ENCODE measurements at places on chromosomes 1 and 21. TPM values are rescaled to one million over a fixed set of nuclear protein-coding genes. Genes with fewer than 3 reads are reported as not detected.

DNA sequence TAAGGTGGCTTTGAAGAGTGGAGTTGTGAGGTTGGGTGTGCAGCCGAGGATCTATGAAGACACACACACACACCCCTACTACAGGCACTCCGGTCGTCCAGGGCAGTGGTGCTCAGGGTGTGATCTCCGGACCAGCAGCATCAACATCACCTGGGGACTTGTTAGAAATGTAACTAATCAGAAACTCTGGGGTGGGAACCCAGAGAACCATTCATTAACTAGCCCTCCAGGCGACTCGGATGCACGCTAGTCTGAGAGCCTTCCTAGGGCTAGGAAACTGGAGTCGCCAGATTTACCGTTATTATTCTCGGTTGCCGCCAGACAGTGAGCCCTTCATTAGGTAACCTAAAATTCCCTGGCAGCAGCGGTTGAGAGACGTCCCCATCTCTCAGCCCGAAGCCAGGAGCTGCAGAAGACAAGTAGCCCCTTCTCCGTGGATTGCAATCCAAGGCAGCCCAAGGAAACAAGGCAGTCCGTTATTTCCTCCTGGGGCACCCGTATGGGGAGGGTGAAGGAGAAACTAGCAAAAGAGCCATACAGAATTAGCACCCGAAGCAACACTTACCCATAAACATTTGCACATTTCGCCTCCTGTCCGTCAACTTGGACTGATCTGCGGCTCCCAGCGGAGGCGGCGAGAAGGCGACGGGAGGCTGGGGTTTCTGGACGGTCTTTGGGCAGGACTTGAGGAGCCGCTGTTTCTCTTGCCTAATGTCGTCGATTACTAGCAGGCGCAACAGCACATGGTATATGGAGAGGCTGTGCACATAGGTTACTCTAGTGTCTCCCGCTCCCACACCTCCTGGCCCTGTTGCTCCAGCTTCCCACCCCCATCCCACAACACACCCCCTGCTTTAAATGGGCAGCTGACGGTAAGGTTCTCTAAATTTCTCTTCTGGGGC is 2.9 kb upstream of the CCN1 start:
- no peaks in the 10 kb centered on the region for H3K36me3 ChIP-seq
- DNase-seq, result peak; percentile 38
- no peak overlapping the region for H3K27ac ChIP-seq
- peaks cover 76% of the 10 kb centered on the region for H3K27me3 ChIP-seq
- peaks cover 22% of the 10 kb centered on the region for H3K4me1 ChIP-seq

DNA sequence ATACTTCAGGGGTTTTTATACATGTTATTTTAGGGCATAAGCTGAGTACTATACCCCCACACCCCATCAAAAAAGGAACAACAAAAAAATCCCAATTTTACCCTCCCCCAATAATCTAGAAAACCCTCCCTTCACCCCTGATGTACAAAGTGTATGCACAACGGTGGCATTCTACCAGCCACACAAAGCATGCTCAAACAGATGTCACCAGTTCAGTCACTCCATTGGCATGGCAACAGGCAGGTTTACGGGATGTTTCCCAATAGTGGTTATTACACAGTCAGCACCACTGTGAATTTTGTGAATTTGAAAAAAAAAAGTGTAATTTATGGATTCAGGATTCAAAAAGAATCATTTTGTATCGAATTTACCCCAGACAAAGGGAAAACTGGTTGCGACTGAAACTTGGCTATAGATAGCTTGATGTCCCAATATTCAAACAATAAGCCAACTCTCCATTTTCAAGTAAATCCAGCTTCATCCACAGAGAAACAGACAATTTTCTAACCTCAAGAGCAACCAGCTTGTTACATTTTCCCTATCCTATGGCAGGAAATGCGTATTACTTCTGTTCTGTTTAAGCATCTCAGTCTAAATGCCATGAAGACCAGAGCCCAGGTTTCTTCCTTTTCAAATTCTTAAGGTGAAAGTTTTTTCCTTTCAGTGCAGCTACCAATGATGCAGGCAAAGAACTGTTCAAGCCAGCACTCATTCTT is 34.0 kb upstream of the SLC45A3 start:
- H3K27me3 ChIP-seq, result no peaks in the 10 kb centered on the region
- peaks cover 7% of the 10 kb centered on the region for H3K4me1 ChIP-seq

SH2D1B gene
- total RNA-seq, result not detected

- peaks cover 2% of the 10 kb centered on the region for H3K27me3 ChIP-seq
- peaks cover 11% of the 10 kb centered on the region for H3K4me1 ChIP-seq
- peak; percentile 63 for DNase-seq
- no peaks in the 10 kb centered on the region for H3K36me3 ChIP-seq
- H3K4me3 ChIP-seq, result peak overlapping the region; percentile 90
These were observed 729 bp downstream of the APP start for GRCh38 chr21:26169611-26170470.

- peaks cover 23% of the 10 kb centered on the region for H3K4me1 ChIP-seq
- H3K27me3 ChIP-seq, result peaks cover 11% of the 10 kb centered on the region
- DNase-seq, result no peak
- no peaks in the 10 kb centered on the region for H3K36me3 ChIP-seq
These were observed 38.4 kb upstream of the TENT5C start for GRCh38 chr1:117567435-117567834.

RNU1-3 gene
- 3,257 TPM for total RNA-seq

- H3K4me3 ChIP-seq, result no peak overlapping the region
- DNase-seq, result no peak
- no peaks in the 10 kb centered on the region for H3K36me3 ChIP-seq
- H3K27me3 ChIP-seq, result peaks cover 2% of the 10 kb centered on the region
- peaks cover 2% of the 10 kb centered on the region for H3K4me1 ChIP-seq
These were observed 57.0 kb upstream of the NEK2 start for GRCh38 chr1:211732293-211732980.

GRCh38 chr1:105386489-105386888 is 1636.8 kb downstream of the AMY1C start:
- no peak for DNase-seq
- no peak overlapping the region for H3K27ac ChIP-seq
- no peak overlapping the region for H3K4me3 ChIP-seq

GRCh38 chr1:182685215-182685614 is 828 bp upstream of the RGS8 start:
- H3K4me3 ChIP-seq, result no peak overlapping the region
- H3K4me1 ChIP-seq, result peaks cover 3% of the 10 kb centered on the region
- no peak overlapping the region for H3K27ac ChIP-seq

GRCh38 chr1:163874070-163874469 is 552.3 kb downstream of the NUF2 start:
- no peaks in the 10 kb centered on the region for H3K36me3 ChIP-seq
- H3K27ac ChIP-seq, result no peak overlapping the region
- DNase-seq, result no peak
- no peak overlapping the region for H3K4me3 ChIP-seq

DNA sequence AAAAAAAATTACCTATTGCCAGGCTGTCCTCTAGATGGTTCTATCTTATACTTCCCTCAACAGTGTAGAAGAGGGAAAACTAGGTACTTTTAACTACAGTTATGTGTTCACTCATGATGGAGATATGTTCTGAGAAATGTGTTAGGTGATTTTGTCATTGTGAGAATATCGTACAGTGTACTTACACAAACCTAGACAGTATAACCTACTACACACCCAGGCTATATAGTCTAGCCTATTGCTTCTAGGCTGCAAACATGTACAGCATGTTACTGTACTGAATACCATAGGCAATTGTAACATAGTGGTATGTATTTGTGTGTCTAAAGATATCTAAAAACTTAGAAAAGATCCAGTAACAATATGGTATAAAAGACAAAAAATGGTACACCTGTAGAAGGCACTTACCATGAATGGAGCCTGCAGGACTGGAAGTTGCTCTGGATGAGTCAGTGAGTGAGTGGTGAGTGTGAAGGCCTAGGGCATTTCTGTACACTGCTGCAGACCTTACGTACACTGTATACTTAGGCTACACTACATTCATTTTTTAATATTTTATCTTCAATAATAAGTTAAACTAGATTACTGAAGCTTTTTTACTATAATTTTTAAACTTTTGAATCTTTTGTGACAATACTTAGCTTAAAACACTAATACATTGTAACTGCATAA is 13.2 kb downstream of the MGST3 start:
- DNase-seq, result no peak
- peaks cover 21% of the 10 kb centered on the region for H3K4me1 ChIP-seq
- H3K4me3 ChIP-seq, result no peak overlapping the region
- peaks cover 2% of the 10 kb centered on the region for H3K27me3 ChIP-seq

LRRC40 gene
- total RNA-seq, result 16.9 TPM

DNA sequence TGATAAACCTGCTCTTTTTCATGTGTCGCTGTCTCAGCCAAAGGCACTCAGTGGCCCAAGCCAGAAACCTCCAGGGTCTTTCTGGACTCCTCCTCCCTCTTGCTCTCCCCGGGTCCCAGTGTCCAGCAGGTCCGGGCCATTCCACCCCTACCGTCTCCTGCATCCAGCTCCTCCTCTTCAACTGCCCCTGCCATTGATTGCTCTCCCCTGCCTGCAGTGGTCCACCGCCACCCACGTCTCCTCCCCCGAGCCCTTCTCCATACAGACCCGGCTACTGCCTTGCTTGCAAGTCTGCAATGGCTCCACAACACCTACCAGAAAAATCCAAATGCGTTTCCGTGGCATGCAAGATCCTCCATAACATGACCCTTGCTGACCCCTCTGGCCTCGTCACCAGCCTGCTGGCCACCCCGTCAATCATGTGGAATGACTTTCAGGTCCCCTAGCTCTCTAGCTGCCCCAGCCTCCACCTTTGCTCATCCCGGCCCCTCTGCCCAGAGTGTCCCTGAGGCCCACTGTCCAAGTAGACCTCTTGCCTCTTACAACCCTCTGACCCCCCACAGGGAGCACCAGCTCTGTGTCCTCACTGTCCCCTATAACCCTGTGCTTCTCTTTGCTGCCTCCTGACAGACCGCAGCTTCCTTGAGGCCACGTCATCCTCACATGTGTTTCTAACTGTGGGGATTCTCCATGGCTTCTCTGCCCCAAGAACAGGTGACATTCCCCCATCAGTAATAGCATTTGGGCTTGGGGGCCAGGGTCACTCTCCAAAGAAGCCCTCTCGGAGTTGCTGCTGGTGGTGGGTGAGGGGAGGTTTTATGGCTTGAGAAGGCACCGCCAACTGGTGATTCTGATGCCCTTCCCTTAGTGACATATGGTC is 15.0 kb downstream of the CACNA1S start:
- no peak for DNase-seq
- H3K4me3 ChIP-seq, result no peak overlapping the region
- no peaks in the 10 kb centered on the region for H3K36me3 ChIP-seq
- H3K27me3 ChIP-seq, result peaks cover 4% of the 10 kb centered on the region
- H3K4me1 ChIP-seq, result no peaks in the 10 kb centered on the region

DNA sequence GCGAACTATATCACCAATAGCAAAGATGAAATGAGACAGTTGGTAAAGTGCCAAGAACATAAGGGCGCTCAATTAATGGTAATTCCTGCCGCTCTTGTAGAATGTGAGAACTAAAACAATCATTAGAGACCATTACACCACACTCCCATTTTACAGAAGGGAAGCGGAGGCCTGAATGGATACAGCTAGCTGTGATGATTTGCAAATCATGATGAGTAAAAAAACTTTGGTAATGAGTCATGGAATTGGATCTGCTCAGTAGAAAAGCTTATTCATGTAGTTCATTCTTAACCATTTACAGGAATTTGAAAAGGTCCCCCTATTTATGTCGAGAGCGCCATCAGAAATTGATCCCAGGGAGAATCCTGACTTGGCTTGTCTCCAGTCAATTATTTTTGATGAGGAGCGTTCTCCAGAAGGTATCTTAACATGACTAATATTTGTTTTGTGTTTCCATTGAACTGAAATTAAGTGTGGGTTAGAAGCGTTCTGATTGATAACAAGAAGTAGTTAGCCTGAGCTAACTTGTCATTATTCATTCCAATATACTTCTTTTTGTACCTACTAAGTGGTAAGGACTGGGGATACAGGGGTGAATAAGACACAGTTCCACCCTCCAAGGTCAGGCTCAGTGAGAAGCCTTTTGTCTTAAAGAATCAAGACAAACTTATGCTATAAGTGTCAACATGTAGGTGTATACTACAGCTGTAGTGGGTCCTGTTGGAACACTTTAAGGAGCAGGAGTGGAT is 812 bp downstream of the TTC4 start:
- peaks cover 24% of the 10 kb centered on the region for H3K4me1 ChIP-seq
- peaks cover 2% of the 10 kb centered on the region for H3K36me3 ChIP-seq
- H3K27ac ChIP-seq, result peak overlapping the region; percentile 88
- H3K27me3 ChIP-seq, result peaks cover 3% of the 10 kb centered on the region
- H3K4me3 ChIP-seq, result peak overlapping the region; percentile 91

- H3K27ac ChIP-seq, result peak overlapping the region; percentile 72
- peak; percentile 45 for DNase-seq
- no peaks in the 10 kb centered on the region for H3K27me3 ChIP-seq
These were observed 190.1 kb downstream of the HIVEP3 start for GRCh38 chr1:41728403-41729202.

GUCA2A gene
- total RNA-seq, result not detected

DNA sequence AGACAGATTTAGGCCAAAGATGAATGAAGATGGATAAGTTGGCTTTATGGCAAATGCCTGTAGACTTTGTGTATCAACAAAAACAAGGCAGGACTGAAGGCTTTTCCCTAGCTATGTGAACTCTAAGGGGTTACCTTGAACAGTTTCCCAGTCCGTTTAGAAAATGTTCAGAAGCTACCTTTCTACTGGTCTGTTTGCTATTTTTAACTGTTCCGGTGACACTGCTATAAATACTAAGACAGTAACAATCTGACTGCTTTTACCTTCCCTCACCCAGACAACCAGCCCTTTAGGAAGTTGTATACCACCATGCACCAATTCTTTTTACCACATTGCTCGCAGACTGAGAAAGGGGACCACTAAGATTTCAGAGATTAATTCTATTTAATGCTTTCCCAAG is 102.2 kb downstream of the PHTF1 start:
- no peak overlapping the region for H3K27ac ChIP-seq
- no peak overlapping the region for H3K4me3 ChIP-seq
- no peaks in the 10 kb centered on the region for H3K4me1 ChIP-seq
- H3K27me3 ChIP-seq, result no peaks in the 10 kb centered on the region
- DNase-seq, result no peak
- H3K36me3 ChIP-seq, result no peaks in the 10 kb centered on the region

GRCh38 chr1:16979475-16980327 is 719 bp downstream of the MFAP2 start:
- no peak overlapping the region for H3K27ac ChIP-seq
- H3K36me3 ChIP-seq, result no peaks in the 10 kb centered on the region
- H3K27me3 ChIP-seq, result peaks cover 30% of the 10 kb centered on the region
- no peak for DNase-seq
- peaks cover 3% of the 10 kb centered on the region for H3K4me1 ChIP-seq

SCAF4 gene
- total RNA-seq, result 56.9 TPM

C1orf210 gene
- not detected for total RNA-seq
